ENCODE measurements at places on chromosomes 11 and 22.
A peak's percentile ranks its signal among the peaks of the same experiment; 100 is the strongest.

- DNase-seq, result no peak
These were observed 11.5 kb upstream of the MUC15 start for GRCh38 chr11:26583550-26583949.

- DNase-seq, result no peak
These were observed 47.8 kb upstream of the CD5 start for GRCh38 chr11:61054513-61054912.

DNA sequence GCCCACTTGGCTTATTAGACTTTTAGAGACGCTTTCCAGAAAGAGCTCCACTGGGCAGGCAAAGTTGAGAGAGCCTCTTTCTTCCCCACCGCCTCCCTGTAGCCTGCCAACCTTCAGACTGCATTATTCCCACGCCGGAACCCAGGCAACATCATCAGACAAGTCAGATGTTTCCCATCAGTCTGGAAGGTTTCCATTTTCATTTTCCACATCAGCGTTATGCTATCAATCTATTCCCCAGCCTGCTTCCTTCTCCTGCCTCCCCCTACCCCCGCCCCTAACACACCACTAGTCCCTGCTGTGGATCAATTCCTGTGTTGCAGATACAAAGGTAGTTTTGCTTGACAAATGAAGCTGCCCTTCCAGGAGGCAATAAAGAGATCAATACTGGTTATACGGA, 184.8 kb downstream of the DSCAML1 start:
- DNase-seq, result no peak

DNA sequence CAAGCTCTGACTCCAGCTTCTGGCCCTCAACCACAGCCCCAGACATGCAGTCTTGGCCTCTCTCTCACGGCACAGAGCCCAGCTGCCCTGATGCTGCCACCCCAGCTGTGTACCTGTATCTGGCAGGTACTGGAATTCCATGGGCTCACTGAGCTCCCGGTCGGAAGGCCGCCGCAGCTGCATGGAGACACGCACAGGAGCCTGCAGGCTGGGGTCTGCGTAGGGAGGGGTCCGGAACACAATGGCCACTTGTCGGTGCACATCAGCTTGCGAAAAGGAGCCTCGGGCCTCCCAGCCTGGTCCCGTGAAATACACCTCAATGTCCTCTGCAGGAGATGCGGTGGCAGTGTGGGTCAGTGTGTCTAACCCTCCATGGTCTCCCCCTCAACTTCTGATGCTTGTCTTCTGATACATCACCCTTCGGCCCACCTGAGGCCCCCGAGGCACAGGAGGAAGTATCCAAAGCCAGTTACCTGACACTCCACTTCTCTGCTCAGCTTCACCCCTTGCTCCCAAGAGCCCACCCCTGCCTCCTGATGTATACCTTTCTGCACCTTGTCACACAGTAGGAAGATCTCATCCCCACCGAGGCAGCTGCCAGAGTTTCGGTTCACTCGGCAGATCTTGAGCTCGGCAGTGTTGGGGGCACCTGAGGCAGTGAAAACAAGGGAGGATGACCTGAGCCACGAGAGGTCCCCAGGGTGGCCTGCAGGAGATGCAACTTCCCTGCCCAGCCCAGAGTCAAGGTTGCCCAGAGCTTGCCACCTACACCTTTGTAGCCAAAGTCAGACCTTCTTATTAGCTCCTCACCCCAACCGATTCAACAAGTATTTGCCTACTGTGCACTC, 4.3 kb downstream of the RELA start:
- no peak for DNase-seq

- DNase-seq, result peak; percentile 40
These were observed 30.0 kb upstream of the PTPRJ start for GRCh38 chr11:47950396-47950795.
